ENCODE measurements at places on chromosomes 1 and 21.

DNA sequence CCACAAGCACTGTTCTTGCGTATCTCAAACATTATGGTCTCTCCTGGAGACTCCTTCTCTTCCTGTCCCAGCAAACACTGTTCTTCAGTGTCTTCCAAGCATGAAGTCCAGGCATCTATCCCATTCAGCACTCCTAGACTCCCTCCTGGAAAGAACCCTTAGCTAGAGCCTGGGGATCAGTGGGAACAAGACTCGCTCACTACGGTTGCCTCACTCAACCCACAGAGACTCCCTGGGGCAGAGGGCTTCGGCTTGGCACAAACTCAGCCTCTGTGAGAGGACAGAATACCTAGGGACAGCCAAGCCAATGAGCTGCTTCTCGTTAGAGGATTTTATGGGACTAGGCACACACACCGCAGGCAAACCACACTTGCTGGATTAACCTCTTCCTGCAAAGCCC, 86.5 kb upstream of the IPO9 start:
- DNase-seq: no peak

DNA sequence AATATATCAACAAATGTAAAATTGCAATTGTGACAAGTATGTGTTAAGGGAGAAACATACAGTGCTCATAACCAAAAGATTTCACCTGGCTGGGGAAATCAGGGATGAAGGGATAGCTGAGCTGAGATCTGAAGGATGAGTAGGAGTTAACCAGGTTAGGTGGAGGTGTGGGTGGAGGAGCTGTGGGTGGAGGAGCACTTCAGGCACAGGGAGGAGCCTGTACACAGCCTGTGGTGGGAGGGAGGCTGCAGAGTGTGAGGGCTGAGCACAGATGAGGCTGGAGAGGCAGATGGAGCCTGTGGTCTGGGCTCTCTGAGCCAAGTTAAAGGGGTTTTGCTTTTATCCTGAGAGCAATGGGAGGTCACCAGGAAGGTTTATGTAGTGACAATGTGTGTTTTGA, 111.9 kb downstream of the XCL2 start:
- DNase-seq: no peak

DNA sequence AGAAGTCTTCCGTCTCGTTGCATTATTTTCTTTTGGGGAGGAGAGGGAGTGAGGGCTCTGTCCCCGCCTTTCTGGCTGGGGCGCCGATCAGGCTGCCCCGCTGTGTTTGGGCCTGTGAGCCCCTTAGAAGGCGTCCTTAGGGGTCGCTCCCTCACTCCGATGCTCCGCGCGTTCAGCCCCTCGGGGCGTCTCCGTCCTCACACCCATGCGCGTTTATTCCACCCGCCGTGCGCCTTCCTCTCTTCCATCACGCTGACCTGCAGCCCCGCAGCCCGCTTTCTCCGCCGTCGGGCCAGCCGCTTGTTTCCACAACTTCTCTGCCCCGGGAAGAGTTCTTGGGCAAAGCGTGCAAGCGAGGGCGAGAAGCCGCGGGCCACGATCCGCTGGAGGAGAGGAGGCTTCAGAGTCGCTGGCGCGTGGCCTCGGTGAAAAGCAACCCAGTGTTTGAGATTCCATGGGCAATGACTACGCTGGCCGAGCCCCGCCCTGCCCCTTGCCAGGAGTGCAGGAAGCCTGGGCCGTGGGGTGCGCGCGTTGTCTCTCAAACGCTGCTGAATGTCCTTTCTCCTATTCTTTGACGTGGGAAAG, 27.7 kb downstream of the TRIM11 start:
- DNase-seq: no peak

DNA sequence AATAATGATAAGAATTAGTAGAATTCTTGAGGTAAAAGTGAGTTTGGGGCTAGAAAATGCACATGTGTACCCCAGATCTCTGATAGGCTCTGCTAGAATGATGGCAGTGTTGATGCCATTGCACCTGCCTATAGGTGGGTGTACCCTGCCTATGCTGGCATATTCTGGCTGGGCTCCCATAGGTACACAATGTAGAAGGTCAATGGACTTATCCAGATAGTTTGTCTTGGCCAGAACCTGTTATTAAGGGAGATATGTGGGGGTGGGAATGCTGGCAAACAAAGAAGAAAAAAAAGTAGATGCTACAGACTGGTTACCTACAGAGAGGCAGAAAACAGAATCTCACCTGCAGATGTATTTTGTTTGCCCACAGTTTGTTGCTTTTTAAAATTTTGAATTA, 14.1 kb upstream of the KLHDC8A start:
- DNase-seq: no peak

- DNase-seq: no peak
Measured at GRCh38 chr21:21963911-21964310, 965.7 kb downstream of the NCAM2 start.

GRCh38 chr1:180925471-180926051, 12.9 kb downstream of the KIAA1614 start:
- no peak for DNase-seq

DNA sequence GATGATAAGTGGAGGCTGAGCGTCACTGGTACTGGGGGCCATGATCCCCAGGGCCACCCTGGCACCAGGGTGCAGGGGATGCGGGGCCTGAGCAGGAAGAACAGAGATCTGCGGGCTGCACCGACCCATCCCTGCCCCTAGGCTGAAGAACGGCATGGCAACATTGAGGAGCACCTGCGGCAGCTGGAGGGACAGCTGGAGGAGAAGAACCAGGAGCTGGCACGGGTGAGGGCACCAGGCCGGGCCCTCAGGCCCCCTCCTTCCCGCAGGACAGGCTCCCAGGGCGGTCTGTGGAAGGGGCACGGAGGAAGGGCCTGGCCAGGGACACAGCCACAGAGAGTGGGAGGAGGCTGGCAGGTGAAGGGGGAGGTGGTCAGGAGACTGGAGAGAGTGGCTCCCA, 21.8 kb downstream of the PPFIA4 start:
- no peak for DNase-seq

DNA sequence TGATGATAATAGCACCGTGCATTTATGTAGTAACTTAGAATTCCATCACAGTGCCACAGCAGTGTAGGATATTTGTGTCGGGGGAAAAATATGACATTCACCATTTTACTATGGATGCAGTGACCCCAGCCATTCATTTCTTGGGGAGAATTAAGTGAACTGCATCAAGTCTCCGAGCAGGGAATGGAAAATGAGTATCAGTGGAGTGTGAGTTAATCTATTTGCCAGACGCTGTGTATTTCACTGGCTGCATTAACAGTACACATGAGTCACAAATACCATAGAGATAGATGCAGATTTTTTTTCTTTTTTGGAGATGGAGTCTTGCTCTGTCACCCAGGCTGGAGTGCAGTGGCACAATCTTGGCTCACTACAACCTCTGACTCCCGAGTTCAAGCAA, 33.8 kb upstream of the SLC45A1 start:
- no peak for DNase-seq

DNA sequence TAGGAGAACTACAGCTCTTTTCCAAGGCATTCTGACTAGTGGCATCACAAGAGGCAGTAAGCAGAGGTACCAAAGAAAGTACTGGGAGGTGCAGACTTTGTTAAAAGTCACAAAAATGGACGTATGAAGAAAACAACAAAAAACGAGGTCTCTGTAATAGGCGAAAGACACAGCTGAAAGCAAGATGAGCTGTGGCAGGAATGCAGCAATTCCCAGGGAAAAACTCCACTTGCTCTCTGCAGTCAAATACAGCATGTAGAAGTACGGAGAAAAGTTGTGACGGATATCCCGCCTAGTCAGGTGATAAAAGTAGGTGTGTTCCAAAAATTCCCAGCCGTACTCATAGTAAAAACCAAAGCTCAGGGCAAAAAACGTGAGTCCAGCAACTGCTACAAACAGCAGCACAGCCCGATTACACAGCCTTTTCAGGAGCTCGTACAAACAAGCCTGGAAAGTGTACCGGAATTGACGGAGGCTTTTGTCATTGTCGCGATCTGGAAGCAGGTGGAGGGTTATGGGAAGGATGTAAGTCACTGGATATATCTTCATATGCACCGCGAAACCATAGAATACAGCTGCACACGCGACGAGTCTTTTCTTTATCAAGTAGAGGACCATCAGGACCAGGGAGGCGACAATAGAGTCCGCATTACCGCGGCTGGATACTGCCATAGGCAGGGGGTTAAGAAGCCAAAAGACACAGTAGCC, 979 bp downstream of the PIGM start:
- DNase-seq: no peak

DNA sequence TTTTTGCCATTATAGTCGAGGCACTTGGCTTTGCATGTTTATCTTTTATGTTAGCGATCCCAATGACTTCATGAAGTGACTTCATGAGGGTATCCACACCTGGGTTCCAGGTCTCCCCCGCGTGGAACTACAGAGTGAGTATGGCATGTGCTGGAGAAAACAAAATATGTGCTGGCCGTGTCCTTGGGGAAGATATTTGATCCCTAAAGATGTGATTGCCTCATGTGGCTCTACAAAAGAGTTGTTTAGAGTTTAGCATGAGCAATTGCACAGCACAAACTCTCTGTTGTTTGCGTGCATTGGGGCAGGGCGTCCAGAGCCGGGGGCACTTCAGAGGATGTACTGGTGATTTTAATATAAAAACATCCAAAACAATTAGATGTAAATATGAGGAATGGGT, 4.8 kb downstream of the IL10RB start:
- no peak for DNase-seq

GRCh38 chr1:29282924-29283803, 46.8 kb downstream of the PTPRU start:
- DNase-seq: no peak

- no peak for DNase-seq
Measured at GRCh38 chr1:43358121-43358745, 548 bp upstream of the CDC20 start.

DNA sequence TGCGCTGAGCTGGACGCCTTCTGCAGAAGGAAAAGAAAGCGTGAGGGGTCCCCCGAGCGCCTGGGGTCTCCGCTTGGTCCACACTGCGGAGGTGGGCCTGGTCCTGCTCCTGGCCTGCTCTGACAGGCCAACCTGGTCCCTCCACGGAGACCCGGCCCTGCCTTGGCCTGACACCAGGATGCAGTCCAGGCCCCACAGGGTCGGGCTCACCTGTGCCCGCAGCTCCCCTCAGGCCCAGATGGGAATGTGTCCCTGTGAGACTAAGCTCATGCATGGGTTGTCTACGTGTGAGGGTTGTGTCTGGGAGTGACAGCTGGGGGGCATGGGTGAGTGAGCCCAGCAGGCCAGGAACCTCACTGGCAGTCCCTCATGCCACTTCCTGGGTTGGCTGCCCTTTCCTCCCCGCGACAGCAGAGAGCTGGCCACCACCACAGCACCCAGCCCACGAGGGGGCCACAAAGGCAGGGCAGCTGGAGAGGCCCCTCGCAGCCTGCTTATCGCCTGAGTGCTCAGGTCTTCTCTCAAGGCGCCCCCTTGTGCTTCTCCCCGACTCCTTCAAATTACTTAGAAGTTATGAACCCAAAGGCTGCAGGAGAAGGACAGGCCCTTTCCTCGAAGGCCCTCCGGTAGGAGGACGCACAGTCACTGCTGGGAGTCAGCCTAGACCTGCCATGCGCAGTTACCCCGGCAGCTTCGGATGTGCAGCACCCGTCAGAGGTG, 41.1 kb downstream of the SLC45A1 start:
- no peak for DNase-seq

- no peak for DNase-seq
Measured at GRCh38 chr1:111633736-111634247, 14.2 kb downstream of the RAP1A start.

DNA sequence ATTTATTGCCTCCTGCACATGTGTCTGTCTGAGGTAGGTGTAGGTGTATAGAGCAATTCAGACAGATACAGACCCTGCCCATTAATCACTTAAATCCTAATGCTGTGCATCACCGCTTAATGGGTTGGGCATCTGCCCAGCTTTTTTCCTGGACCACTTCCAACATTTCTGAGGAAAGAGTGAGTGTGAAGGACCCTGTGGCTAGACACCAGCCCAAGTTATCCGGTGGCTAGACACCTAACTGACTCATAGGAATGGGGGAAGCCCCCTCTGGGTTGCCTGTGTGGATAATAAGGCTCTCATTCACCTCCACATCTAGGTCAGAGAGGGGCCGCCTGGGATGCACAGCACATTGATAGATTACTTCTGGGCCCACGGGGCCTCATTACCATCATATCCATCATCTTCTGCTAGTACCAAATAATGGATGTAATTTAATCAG, 121.1 kb upstream of the RAVER2 start:
- DNase-seq: no peak

DNA sequence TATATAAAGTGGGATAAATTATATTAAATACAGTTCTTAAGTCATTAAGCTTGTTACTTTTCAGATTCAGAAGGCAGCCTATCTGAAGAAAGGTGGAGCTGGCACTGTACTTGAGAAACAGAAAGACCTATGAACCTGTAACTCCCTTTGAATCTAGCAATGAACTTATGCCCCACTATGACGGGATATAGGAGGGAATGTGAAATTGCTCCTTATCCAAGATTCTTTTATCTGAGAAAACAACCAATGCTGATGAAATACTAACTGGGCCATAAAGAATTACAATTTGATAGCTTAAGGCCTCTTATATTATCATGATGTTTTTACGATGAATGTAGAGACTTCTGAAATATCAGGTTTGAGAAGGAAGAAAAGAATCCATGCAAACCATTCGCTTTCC, 50.1 kb downstream of the ATP1B1 start:
- no peak for DNase-seq

DNA sequence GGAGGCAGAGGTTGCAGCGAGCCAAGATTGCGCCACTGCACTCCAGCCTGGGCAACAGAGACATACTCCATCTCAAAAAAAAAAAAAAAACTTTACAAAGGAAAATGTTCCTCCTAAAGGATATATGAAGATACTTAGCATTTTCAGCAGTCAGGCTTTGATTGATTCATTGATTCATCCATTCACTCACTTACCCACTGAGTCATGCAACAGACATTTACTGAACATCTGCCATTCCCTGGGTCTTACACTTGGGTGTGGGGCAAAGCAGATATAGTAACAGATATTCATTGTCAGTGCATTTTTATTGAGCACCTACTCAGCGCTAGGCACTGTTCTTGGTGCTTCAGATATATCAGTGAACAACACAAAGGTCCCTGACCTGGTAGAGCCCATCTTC, 5.6 kb upstream of the LACTBL1 start:
- no peak for DNase-seq

DNA sequence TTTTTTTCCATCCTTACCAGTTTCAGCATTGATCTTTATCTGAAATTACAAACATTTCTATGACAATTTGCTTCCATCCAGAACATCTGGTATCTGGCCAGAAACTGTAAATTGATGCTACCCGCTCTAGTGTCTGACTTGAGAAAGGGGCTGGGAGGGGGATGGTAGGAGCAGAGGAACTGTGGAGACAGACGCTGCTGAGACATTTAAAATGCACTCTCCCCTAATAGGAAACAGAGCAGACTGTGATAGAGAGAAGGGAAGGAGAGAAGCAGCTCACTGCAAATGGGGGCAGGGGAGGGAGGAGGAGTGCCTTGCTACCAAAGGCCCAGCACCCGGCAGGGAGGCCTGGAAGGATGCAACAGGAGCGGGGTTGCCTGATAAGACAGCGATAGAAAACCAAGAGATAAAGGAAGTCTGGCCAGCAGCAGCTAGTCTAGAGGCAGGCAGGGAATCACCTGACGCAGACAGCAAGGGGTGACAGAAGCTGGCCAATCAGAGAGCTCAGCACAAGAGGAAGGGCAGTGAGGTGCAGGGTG, 195.5 kb upstream of the NFIA start:
- DNase-seq: no peak
